Pulmonary artery endothelial cell (primary cell): ENCODE measurements at places on chromosomes 12 and 14. TPM values are rescaled to one million over a fixed set of nuclear protein-coding genes. Genes with fewer than 3 reads are reported as not detected.

C1QL4 gene
- 0.04 and 0.13 TPM in 2 replicates for total RNA-seq

SPRYD4 gene
- 1.7 and 1.8 TPM in 2 replicates for total RNA-seq

MYL6B gene
- total RNA-seq, result 60.6 and 81.1 TPM in 2 replicates

B4GALNT1 gene
- 0.07 and 0.35 TPM in 2 replicates for total RNA-seq

CHMP4A gene
- total RNA-seq, result 27.7 and 36.5 TPM in 2 replicates

MUCL1 gene
- total RNA-seq, result not detected in 2 replicates

TIGAR gene
- 20.2 and 23.4 TPM in 2 replicates for total RNA-seq

EML5 gene
- under 0.01 and 0.14 TPM in 2 replicates for total RNA-seq

ASB2 gene
- total RNA-seq, result not detected in 2 replicates

ACVRL1 gene
- total RNA-seq, result 439 and 664 TPM in 2 replicates

SLCO1B3 gene
- not detected in 2 replicates for total RNA-seq

PNMA1 gene
- 25.3 and 25.5 TPM in 2 replicates for total RNA-seq

B3GNT4 gene
- under 0.01 and 0.04 TPM in 2 replicates for total RNA-seq

PPP1R36 gene
- 0.35 and 0.73 TPM in 2 replicates for total RNA-seq

CKAP4 gene
- total RNA-seq, result 168 and 175 TPM in 2 replicates

C12orf54 gene
- total RNA-seq, result not detected in 2 replicates

SLC38A4 gene
- under 0.01 TPM in 1 of 2 replicates, not detected in the other for total RNA-seq

KITLG gene
- 11.4 and 23.4 TPM in 2 replicates for total RNA-seq

ANHX gene
- not detected in 2 replicates for total RNA-seq

ARHGEF40 gene
- total RNA-seq, result 4.1 and 6.2 TPM in 2 replicates

PLEK2 gene
- 10.4 and 11.9 TPM in 2 replicates for total RNA-seq

CACNA1C gene
- total RNA-seq, result not detected in 2 replicates

LALBA gene
- total RNA-seq, result not detected in 2 replicates

SIX4 gene
- 3.2 and 5.0 TPM in 2 replicates for total RNA-seq

ADSS1 gene
- 1.2 and 2.8 TPM in 2 replicates for total RNA-seq

CLEC12A gene
- not detected in 2 replicates for total RNA-seq

ASCL1 gene
- not detected in 2 replicates for total RNA-seq

COX8C gene
- total RNA-seq, result not detected in 2 replicates

RIMKLB gene
- 54.4 and 130 TPM in 2 replicates for total RNA-seq

RTL1 gene
- not detected in 2 replicates for total RNA-seq

TMTC1 gene
- total RNA-seq, result 15.0 and 49.9 TPM in 2 replicates

IL22 gene
- not detected in 2 replicates for total RNA-seq

SAMD4A gene
- 26.4 and 41.8 TPM in 2 replicates for total RNA-seq

GARIN6 gene
- total RNA-seq, result not detected in 2 replicates

SPTB gene
- under 0.01 TPM in 1 of 2 replicates, not detected in the other for total RNA-seq

CCDC177 gene
- not detected in 2 replicates for total RNA-seq

INSM2 gene
- not detected in 2 replicates for total RNA-seq

OR6S1 gene
- total RNA-seq, result not detected in 2 replicates

ASCL4 gene
- not detected in 2 replicates for total RNA-seq

RPS6KL1 gene
- 11.5 and 14.8 TPM in 2 replicates for total RNA-seq

SIX6 gene
- not detected in 2 replicates for total RNA-seq

SLC39A5 gene
- total RNA-seq, result not detected in 2 replicates

RDH12 gene
- total RNA-seq, result not detected in 2 replicates
